ENCODE measurements at places on chromosomes 3 and 15.
A peak's percentile ranks its signal among the peaks of the same experiment; 100 is the strongest.

GRCh38 chr15:95875121-95875643, 455.3 kb upstream of the NR2F2 start:
- peak; percentile 78 for DNase-seq

- DNase-seq: no peak
Measured at GRCh38 chr3:197880491-197881269, 69.3 kb upstream of the RPL35A start.

- no peak for DNase-seq
Measured at GRCh38 chr3:82208002-82208710, 446.7 kb upstream of the GBE1 start.

DNA sequence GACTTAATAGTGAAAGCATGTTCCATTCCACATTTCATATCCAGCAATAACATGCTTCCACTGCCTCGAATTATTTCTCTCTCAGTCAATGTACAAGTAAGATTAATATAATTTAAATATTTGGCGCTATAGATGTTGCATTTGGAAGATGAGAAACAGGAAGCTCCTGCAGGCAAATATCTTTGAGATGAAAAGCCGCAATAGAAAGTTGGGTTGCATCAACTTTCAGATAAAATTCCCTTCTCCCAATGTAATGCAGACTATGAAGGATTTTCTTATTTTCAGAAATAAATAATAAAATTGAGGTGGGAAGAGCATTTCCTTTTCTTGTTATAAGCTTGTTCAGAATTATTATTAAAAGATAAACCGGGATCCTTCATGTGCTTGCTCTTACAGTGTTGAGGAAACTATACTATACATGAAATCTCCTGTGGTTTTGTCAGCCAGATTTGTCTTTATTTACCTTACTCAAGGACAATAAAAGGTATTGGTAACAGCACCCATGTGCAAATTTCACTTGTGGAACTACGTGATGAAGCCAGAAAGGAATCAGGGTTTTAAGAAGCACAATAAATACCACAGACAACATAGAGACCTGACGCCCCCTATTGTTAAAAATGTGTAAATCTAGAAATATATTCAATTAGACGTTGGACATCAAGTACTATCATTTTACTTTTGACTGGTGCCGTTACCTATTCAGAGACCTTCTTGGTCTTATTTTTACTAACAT, 307.0 kb downstream of the ARPP21 start:
- peak; percentile 29 for DNase-seq

DNA sequence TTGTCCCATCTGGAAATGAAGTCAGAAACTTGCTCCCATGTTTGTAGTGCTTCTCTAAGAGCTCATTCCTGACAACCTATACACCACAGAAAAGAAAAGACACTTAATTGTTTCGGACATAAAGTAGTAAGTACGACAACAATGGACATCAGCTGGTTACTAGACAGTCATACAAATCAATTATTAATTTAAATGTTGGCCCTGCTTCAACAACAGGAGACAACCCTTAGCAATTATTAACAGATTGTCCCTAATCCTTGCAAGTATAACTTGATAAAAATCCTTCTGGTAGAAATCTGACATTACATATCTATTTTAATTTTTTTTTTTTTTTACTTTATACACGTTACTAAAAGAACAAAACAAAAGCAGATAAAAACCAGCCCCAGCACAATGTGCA, 29.8 kb downstream of the ERICH6 start:
- DNase-seq: no peak

DNA sequence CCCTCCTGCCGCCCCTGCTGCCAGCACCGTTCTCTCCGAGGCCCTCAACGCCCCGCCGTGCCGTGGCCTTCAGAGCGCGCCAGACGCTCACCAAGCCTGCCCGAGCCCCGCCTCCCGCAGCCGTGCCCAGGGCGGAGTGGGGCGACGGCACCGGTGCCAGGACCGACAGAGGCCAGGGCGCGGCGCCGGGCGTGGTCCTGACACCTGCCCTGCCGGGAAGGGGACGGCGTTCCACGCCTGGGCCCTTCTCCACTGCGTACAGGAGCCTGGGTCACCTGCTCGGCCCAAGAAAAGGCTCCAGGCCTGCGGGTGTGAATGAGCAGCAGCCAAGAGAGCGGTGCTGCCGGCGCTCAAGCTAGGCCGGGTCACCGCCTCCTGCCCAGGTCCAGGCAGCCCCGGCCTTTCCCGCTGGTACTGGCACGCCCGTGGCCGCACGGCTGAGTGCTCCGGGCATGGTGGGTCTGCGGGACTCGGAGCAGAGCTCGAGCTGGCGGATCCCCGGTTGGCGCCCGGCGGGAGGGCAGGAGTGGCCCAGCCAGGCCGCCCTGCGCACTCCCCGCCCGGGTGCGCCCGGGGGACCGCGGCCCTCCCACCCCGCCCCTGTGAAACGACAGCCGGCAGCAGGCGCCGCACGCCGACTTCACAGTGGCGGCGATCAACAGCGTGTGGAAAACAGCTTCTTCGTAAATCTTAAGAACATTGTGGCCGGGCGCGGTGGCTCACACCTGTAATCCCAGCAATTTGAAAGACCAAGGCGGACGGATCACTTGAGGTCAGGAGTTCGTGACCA, 4.2 kb downstream of the OCA2 start:
- DNase-seq: no peak

DNA sequence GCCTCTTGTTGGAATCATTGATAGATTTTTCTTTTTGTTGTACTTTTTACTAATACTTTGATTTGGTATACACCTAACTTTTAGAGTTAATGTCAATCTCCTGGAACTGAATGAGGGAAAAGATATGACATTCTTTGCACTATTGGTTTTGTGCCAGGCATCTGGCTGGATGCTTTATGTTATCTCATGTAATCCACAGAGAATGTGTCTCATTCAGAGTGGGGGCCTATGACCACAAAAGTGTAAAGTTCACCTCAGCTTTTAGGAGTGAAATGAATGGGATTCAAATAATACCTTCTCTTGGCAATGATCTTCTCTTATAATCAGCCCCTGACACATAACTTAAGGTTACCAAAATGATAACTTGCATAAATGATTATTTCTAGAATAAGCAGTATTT, 329.1 kb upstream of the ROPN1 start:
- no peak for DNase-seq

DNA sequence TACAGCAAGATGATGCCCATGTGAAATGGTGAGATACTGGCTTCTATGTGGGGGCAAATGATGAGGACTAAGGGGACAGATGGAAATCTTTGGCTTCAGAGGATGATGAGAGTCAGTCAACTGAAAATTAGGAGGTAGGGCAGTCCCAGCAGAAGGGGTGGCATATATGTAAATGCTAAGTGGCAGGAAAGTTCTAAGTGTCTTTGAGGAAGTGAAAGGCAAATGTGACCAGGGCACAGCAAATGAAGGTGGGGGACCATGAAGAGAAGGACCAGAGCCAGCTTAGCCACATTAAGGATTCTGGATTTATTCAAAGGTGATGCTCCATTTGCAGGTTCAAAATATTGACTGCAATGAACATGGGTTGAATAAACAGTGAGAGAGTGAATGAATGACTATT, 29.2 kb upstream of the LIMD1 start:
- DNase-seq: no peak

- DNase-seq: peak; percentile 63
Measured at GRCh38 chr3:45711931-45712330, 22.7 kb downstream of the SACM1L start.

GRCh38 chr15:91168457-91168856, 68.4 kb downstream of the SV2B start:
- no peak for DNase-seq

- no peak for DNase-seq
Measured at GRCh38 chr15:78614021-78614420, 6.8 kb downstream of the CHRNA3 start.

DNA sequence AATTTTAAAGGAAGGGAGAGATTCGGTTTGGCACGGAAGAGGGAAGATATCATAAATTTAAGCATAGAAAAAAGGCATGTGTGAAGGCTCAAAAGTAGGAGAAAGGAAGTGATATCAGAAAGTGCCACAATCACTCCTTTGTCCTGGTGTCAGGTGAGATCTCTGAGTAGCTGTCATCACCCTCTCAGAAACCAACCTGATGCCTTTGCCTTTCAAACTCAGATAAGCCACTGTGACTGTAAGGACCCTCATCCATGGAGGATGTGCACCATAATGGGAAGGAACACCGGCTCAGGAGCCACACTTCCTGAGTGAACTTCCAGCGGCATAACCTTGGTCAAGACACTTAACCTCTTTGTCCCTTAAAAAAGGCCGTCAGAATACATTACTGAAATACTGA, 318.7 kb upstream of the SEMA6D start:
- DNase-seq: no peak

DNA sequence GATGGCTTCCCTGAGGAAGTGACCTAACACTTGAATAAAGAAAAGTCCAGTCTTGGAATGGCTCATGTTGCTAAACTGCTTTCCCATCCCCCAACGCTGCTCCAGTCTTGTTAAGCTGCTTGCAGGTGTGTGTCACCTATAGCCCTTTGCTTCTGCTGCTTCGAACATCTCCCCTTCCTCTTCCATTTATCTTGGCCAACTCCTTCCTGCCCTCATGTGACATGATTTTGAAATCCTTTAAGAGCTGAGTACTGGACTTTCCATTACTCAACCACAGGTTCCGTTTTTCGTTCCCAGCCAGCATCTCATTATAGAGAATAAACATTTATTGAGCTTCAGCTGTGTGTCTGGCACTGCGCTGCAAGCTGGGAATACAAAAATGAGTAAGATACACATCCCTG, 1.7 kb downstream of the ATG7 start:
- DNase-seq: no peak

DNA sequence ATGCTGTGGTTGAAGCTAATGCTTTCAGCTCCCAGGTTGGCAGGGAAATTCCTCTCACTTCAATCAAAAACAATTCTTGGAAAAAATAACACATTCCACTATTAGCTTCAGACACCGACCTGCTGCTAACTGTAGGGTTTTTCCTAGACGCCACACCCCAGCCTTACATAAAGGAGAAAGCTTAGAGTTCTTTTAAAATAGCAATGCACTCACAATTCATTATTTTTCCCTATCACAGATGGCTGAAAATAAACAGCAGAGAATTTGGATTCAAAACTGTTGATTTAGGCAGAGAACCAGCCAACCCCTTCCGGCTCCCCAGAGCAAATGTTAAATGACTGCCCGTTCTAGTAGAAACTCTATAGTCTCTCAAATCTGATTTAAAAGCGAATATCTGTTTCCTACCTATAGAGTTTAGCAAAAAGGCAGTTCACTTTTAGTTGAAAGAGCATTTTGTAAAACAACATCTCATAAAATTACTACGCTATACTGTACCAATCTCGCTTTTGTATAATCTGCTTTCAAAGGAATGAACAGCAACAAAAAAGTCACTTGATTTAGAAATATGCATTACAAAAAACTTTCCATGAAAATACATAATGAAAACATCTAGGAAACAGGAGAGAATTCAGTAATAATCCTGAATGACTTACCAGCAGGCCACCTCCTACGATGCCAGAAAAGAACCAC, 586 bp downstream of the TM4SF1 start:
- DNase-seq: peak; percentile 35

DNA sequence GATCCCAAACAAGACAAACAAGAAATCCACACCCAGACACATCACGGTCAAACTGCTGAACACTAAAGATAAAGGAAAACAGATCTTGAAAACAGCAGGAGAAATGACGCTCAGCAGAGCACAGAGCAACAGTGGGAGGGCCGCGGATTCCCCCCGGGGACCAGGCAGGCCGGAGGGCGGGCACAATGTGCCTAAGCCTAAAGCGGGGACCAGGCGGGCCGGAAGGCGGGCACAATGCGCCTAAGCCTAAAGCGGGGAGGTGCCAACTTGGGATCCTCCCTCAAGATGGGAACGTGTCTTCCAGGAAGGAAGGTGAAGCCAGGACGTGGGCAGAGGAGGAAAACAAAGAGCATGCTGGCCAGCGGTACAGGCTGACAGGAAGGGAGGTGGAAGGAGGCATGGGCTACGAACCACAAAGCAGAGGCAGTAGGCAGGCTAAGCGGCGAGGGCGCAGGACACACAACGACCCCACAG, 31.1 kb downstream of the CYFIP1 start:
- DNase-seq: peak; percentile 71

DNA sequence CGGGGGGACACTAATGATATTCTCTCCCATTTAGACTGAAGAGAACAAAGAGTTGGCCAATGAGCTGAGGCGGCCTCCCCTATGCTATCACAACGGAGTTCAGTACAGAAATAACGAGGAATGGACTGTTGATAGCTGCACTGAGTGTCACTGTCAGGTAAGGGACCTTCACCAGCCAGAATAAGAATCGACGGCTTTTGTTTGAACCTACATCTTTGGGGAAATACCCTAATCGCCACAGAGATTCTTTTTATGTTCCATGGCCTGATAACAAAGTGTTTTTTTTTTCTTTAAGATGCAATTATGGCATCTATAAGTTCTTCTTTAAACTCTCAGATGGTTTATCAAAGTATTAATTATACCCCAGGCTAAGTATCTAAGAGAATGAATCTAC, 3.4 kb downstream of the THBS1 start:
- DNase-seq: no peak

GRCh38 chr3:112004669-112005068, 5.9 kb downstream of the TAGLN3 start:
- DNase-seq: no peak

DNA sequence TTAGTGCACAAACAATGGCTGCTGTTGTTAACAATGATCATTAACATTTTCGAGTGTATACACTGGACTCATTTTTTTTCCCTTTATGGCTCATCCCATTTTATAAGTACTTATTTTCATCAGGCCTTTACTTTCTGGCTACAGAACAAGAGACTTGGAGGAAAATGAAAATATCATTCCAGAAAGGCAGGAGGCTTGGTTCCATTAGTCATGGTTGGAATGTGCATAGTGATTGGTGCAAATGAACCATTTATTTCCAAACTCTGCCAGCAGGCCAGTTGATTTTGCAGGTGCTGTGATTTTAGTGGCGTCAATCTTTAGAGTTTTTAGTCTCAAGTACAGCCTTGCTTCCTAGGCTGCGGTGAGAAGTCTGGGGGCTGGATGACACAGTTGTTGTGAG, 151.8 kb downstream of the ITPR1 start:
- DNase-seq: no peak

GRCh38 chr15:45588219-45588875, 1.2 kb downstream of the BLOC1S6 start:
- no peak for DNase-seq

GRCh38 chr15:25766417-25766816, 96.7 kb downstream of the ATP10A start:
- DNase-seq: no peak

- no peak for DNase-seq
Measured at GRCh38 chr15:70407336-70407670, 309.6 kb upstream of the TLE3 start.

DNA sequence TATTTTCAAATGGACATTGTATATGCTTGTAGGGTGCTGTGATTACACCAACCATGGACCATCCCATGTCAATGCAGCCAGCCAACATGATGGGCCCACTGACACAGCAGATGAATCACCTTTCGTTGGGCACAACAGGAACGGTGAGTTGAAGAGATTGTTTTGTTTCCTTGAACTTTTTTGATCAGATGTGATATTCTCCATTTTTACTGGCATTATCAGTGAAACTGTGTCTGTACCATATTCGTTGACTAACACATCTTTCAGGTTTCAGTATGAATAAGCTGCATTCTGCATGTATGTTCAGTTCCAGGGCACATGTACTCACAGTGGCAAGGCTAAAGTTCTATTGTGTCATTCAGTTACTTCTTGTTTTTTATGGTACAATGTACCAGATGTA, 655.2 kb downstream of the RBMS3 start:
- DNase-seq: no peak

Data from fibroblast of skin of scalp (primary cell).